Activated CD4-positive, alpha-beta T cell treated with anti-CD3 and anti-CD28 coated beads, Interleukin-10, Interleukin-2, amounts not matched to agents 100 ng/mL and 50 ng/mL, durations not matched to agents 16 hours and 8 hours (primary cell): ENCODE measurements at places on chromosomes 2 and 18.

GRCh38 chr18:12121175-12122042 lies 27.8 kb downstream of the ANKRD62 start:
- no peak for DNase-seq

- no peak for DNase-seq
Observed at GRCh38 chr2:133657591-133657990, 89.3 kb upstream of the NCKAP5 start.

- no peak for DNase-seq
Observed at GRCh38 chr2:717661-718060, 40.5 kb upstream of the TMEM18 start.

DNA sequence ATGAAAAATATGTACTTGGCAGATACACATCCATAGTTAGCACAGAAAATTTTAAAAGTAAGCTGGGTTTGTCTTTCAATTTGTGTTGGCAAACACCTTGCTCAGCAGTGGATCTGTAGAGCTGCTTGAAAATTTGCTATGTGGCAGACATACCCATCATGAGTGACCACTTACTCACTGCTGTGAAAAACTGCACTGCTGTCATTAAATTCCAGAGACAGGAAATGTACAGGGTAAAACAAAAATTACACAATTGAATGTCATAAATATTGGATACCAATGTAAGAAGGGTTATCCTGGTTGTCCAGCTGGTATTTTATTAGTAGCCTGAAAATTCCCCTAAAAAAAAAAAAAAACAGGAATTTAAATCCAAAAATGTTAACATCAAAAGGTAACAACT lies 24.5 kb downstream of the NIF3L1 start:
- DNase-seq: no peak

GRCh38 chr2:241041589-241042158 lies 43.3 kb downstream of the SNED1 start:
- no peak for DNase-seq

- DNase-seq: no peak
Observed at GRCh38 chr18:22066083-22066485, 103.3 kb upstream of the GATA6 start.

DNA sequence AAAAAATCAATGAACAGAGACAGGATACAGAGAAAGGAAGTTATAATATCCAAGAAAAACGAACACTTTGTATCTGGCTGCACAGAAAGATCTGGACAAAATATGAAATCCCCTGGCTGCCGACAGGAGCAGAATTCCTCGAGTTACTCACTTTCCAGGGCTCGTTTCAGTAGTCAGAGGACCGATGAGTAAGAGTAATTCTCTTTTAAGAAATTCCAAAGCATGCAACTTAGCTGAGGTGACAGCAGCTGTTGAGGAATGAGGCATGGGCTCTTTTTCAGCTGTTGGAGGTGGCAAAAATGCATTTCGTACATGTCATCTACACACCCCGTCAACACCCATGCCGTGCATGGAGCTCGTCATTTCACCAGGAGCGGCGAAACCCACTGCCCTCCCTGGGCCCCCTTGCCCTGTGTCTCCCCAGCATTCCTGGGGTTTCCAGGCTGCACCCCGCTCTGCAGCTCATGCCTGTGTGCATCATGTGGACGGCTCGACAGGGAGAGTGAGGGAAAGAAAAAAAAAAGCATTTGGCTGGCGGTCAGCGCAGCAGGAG lies 210.8 kb upstream of the SMIM21 start:
- no peak for DNase-seq
